ENCODE measurements at places on chromosomes 13 and 19.
A peak's percentile ranks its signal among the peaks of the same experiment; 100 is the strongest.

DNA sequence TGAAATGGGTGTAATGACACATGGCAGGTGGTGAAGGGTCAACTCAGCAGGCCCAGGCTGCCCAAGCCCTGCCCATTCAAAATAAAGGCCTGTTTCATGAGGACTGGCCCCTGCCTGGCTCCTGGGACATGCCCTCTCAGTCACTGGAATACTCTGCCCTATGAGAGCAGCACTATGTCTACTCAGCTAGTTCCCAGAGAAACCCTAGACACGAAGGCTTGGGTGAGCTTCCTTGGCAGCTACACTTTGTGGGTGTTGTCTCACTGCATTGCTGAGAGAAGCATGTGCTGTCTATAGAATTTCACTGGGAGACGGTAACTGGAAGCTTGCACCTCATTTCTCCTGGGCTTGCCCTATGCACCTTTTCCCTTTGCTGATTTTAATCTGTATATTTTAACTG, 752.8 kb downstream of the LIG4 start:
- no peak for DNase-seq

DNA sequence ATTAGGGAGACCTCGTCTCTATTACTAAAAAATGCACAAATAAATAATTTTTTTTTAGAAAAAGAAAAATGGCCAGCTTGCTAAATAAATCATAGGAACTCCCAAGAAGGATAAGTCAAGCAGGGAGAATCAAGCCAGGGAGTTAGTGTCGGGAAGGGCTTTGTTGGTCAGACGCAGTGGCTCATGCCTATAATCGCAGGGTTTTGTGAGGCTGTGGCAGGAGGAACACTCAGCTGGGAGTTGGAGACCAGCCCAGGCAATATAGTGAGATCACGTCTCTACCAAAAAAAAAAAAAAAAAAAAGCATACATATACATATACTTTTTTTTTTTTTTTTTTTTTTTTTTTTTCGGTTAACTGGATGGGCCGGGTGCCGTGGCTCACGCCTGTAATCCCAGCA, 9.0 kb downstream of the NACC1 start:
- DNase-seq: no peak

DNA sequence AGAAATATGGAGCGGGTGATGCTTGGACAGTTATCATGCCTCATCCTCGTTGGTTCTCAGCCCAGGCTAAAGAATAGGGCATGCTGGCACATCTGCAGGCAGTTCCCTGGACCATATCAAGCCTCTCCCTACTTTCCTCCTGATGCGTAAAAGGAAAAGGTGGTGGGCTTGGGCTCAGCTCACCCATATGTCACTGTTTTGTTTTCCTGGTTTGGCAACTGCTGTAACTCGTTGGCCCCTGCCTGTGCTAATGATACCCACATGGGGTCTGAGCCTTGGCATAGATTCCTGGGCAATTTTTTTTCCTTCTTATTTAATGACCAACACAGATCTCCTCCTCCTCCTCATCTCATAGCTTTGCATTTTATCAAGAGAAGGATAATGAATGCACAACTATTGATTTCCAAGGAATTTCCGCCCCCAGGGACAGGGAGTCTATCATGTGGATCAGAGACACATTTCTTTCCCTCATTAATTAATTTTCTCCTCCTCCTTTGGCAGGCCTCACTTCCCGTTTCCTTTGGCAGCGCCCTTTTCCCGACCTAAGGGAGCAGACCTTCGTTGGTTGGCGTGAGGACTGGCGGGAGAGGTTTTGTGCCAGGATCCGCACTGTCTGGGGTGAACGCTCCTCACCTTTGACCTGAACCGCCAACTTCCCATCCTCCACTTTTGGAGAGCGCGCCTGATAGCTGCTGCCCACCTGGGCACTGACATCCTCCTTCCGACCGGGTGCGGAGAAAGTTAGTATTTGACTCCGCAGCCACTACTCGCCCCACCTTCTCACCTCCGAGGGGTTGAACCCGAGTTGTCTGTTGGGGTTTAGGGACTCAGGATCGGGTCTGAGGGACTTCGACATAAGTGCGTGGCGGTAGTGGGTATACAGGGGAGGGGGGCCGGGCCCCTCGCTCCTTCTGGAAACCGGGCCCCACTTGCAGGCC, 3.4 kb upstream of the POU4F1 start:
- no peak for DNase-seq

- no peak for DNase-seq
Observed at GRCh38 chr19:29882719-29883105, 59.3 kb upstream of the URI1 start.

GRCh38 chr13:20624213-20624612, 57.3 kb downstream of the IFT88 start:
- DNase-seq: no peak

GRCh38 chr19:55643003-55643886, at the start of gene ZNF581:
TSS of gene ZNF581 (plus strand) at chr19:55643649. CDS start at chr19:55644572, 923 bp downstream.
- peak; percentile 89 for DNase-seq

GRCh38 chr13:32309312-32310133, 5.6 kb downstream of the ZAR1L start:
- peak; percentile 86 for DNase-seq

- peak; percentile 53 for DNase-seq
Observed at GRCh38 chr13:41837629-41838028, 123.3 kb downstream of the VWA8 start.

GRCh38 chr19:5369962-5370367, 29.4 kb upstream of the PTPRS start:
- DNase-seq: peak; percentile 51

GRCh38 chr13:60857698-60858097, 460.7 kb downstream of the TDRD3 start:
- no peak for DNase-seq

- no peak for DNase-seq
Observed at GRCh38 chr13:97310809-97311436, 88.8 kb downstream of the MBNL2 start.

- no peak for DNase-seq
Observed at GRCh38 chr13:48242677-48243076, 9.7 kb downstream of the ITM2B start.

- DNase-seq: peak; percentile 86
Observed at GRCh38 chr19:38952395-38953165, 21.8 kb downstream of the MRPS12 start.

DNA sequence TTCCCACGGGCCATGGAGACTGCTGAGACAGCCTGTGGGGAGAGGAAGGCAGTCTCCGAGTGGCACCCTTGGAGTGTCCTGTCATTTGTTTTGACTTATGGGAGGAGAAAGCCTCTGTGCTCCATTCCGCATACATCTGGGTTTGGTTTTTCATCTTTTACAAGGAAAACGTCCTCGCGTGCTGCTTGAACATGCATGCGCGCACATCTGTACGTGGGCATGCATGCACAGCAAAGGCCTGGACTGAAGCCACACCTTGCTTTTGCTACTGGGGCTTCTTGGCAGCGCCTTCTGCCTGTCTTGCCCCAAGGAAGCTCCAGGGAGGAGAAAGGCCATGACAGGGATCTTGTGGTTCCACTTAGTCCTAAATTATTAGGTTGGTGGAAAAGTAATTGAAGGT, 44.0 kb downstream of the SUGP2 start:
- no peak for DNase-seq

DNA sequence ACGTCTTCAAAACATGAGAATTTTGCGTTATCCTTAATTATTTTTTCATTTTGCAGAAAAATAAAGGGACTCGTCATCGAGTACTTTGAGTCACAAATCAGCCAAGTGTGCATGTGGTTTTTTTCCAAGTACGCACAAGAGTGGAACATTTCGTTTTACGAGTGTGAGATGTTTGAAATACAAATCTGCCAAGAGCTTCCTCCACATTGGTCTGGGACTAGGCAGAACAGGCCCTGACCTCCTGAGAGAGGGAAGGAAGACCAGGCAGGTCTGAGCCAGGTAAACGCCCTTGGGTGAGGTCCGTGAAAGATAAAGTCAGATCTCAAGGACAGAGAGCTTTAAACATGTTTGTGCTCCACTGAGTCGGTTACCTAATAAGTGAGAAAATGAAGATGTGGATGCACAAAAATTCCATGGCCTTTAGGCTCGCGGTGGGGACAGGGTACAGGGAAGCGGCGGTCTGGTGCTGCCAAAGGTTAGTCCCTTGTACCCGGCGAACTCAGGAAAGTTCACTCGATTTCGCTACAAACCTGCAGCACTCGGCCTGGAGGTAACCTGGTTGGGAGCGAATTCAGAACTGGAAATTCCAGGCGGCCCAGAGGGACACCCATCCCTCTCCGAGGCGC, 473 bp upstream of the ITM2B start:
- DNase-seq: peak; percentile 50

- no peak for DNase-seq
Observed at GRCh38 chr13:27168906-27169657, 2.5 kb downstream of the USP12 start.

DNA sequence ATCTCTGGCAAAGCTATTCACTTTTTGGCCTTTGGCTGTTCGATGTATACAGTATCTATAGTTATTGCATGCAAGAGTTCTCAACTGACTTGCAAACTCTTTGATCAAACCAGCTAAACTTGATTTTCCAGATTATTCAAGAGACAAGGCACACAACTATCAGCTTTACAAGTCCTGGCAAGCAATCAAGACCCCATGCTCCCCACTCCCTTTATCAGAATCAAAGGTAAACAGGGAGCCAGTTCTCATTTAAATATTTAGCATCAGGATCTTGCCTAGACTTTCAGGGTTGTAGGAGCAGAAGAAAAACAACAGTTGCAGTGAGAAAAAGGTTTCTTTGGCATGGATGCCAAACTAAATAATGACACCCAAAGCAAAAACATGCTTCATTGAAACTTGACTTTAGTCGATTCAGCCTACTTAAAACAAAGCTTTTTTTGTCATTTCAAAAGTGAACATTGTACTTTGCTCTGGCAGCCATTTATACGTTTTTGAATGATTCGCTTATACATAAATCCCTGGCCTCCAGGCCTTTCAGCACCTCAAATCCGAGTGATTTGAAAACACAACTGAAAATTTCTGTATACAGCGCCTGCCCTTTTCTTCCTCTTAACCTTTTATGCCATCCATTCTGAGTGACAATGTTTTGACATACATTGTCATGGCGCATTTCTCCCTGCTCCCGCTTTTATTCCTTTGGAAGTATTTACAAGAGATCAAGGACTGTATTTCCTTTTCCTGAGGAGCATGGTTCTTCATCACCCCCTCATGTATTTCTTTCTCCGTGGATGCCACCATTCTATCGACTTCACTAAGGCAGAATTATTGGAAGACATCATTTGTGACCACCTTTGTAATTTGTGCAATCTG, 340.8 kb downstream of the KLF5 start:
- DNase-seq: no peak

- DNase-seq: no peak
Observed at GRCh38 chr13:110559986-110560385, 1.5 kb downstream of the RAB20 start.

GRCh38 chr19:49348305-49349189, 13.3 kb downstream of the CD37 start:
- no peak for DNase-seq

GRCh38 chr13:61756031-61756430, 340.4 kb upstream of the PCDH20 start:
- no peak for DNase-seq

DNA sequence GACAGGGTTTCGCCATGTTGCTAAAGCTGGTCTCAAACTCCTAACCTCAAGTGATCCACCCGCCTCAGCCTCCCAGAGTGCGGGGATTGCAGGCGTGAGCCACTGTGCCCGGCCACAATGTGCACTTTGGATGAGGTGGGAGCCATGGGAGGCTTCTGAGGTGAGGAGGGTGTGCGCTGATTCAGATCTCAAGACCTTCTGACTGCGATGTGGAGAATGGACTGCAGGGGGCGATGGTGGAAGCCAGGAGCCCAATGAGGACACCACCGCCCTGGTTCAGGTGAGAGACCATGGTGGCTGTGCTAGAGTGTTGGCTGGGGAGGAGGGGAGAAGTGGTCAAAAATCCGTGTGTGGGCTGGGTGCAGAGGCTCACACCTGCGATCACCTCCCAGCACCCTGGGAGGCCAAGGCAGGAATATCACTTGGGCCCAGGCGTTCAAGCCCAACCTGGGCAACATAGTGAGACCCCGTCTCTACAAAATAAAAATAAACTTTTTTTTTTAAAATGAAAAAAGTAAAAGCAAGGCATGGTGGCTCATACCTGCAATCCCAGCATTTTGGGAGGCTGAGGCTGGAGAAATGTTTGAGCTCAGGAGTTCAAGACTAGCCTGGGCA, 5.6 kb downstream of the INAFM1 start:
- peak; percentile 57 for DNase-seq

DNA sequence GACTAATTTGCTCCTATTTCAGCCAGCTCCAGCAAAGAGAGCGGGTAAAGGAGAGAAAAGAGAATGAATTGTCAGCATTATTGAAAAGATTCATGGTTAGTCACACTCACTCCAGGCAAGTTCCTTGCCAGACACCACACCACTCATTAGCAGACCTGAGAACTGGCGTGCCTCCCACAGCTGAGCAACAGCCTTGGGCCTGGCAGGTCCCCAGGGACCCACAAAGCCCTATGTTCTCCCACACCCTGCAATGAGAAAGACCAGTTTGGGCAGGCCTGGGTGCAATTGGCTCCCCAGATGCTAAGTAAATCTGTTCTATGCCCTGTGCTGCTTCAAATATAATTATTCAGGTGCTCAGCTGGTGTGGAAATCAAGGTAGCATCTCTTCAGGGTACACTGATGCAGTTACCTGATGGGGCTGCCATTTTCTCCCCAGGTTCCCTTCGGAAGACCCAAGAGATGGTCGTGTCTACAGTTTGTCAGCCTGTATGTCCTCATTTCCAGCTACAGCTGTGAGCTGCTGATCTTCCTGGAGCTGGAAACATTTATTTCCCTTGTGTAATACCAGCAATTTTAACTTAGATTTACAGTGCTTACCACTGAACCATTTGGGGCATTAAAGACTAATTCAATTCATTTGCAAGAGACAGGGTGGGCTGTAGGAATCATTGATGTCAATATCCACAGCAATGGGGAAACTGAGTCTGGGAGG, 405.0 kb downstream of the COG6 start:
- DNase-seq: no peak

DNA sequence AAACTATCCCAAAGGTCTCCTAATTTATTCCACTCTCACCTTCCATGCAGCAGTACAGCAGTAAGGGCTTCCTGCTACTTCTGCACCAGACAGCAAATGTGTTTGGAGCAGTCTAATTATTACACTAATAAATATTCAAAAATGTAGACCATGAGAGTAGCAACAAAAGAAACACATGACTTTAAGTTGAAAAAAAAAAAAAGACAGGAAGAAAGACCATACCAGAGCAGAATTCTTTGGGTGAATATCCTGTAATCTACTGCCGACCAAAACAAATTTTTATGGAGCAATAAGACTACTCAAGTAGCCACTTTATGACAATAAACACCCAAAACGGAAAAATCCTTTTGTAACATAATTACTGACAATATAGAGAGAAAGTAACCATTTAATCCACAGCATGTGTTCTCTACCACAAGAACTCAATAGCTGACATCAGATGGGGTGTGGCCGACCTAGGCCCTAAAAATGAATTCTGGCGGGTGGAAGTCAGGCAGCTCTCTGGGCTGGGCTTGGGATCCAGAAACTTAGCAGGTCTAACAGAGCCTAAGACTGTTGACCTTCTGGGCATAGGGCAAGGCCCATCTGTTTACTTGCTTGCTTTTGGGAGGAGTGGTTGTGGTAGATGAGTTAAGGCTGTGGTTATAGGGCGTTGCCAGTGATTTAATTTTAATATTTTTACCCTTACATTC, 4.6 kb downstream of the KLF12 start:
- DNase-seq: no peak
